ENCODE measurements at places on chromosomes 3 and 15.

- DNase-seq: no peak
Observed at GRCh38 chr3:133113526-133113925, 75.3 kb downstream of the TMEM108 start.

- no peak for DNase-seq
Observed at GRCh38 chr15:85755471-85755870, 39.3 kb downstream of the KLHL25 start.

- DNase-seq: no peak
Observed at GRCh38 chr3:133054586-133054985, 16.4 kb downstream of the TMEM108 start.

DNA sequence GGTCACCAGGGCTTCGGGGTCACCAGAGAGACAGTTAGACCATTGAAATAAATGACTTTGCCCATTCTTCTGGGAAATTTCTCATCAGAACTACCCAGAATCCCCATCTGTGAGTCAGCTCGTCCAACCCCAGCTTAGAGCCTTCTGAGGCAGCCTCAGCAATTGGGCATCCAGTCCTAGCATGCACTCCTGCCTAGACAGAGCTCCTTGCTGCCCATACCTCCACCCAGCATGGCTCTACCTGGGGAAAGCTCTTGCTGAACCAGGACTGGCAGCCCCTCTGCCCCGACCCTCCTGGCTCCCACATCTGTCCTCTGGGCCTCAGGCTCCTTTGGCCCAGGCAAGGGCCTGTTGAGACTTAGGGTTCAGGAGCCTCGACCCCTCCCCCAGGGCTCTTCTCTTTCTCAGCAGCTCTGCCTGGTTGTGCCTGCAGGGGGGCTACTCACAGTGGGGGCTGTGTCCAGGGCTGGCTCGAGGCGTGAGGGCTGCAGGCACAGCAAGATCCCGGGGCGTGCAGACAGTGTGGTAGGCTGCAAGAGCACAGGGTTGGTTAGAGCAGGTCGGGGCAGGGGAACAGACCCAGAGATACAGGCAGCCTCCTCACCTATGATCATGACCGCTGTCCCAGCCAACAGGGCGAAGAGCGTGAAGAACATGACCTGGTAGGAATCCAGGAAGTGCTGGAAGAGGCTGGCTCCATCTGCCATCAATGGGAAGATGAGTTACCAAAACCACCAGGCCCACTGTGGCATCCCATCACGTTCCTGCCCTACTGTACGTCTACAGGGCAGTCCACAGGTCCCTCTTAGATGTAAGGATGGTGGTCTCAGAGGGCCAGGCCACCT lies 101.3 kb downstream of the NUP210 start:
- no peak for DNase-seq

GRCh38 chr15:62906627-62907026 lies 135.9 kb upstream of the TPM1 start:
- DNase-seq: no peak

DNA sequence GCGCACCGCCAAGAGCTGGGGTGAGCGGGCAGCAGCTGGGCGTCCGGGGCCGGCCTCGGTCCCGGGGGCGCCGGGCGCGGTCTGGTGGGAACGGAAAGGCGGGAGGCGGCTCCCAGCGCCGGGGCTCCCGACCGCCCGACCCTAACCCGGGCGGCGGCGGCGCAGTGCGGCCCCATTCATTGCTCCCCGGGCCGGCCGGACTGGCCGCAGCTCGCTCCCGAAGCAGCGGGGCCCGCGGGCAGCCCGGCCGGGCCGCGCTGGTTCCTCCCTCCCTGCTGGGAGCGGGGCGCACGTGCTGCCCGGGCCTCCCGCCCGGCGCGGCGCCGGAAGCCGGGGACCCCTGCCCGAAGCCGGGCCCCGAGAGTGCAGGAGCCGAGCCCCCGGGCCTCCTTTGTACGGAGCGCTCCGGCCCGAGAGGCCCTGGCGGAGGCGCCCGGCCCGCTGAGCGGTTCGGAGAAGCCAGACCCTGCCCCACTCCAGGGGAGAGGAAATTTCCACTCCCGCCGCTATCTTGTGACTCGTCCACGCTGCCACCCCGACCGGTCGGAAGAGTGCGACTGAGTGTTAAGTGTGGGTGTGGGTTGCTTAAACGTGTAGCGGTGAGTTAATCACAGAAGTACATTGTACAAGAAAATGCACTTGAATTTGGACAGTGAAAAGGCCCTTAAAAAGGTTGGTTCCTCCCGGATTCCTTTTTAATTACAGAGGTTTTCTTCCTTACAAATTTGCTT lies 613 bp downstream of the ATP1B3 start:
- no peak for DNase-seq

DNA sequence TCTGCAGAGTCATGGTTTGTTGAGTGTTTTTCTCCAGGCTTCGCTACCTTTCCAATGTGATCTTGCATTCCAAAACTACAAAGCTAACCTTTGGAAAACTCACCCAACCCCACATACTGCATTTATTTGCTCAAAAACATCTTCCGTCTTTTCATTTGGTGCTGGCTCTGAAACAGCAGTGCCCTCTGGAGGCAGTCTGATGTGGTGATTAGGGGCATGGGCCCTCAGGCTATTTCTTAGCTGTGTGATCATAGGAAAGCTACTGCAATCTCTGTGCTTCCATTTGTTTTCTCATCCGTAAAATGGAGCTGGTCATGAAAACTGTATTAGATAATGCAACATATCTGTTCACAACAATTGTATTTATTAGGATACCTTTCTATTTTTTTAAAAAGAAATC lies 47.0 kb downstream of the MTHFS start:
- peak; percentile 7 for DNase-seq

GRCh38 chr3:34264337-34265041 lies 466.1 kb downstream of the PDCD6IP start:
- no peak for DNase-seq

DNA sequence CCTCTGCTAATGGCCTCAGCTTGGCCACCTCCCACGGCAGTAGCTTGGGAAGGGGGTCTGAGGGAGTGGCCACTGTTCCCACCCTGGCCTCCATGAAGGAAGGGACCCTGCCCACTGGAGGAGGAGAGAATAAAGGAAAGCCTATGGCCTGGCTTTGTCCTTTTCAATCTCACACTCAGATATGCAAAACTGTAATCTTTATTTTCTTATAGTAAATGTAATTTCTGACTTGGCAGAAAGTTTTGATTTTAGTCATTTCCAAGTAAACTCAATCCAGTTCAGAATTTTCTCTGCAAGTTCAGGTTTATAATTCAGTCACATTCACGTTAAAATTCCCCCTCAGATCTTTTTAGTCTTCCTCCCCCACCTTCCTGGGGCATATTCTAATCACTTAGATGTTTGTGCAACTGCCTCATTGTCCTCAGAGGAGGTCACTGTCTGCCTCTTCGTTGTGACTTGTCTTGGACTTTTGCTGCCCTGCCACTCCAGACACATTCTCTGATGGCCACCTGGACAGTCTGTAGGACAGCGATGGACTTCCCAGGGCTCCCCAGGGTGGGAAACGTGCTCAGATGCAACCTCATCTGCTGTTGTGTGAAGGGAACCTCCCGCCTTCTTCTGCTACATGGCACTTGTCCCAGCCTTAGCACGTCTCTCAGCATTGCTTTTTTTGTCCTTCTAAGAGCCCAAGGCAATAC lies 222.8 kb upstream of the TBL1XR1 start:
- DNase-seq: no peak

GRCh38 chr3:29026286-29026685 lies 254.6 kb upstream of the RBMS3 start:
- no peak for DNase-seq
